ENCODE measurements at places on chromosomes 2 and 18.

- no peak overlapping the region for H3K4me3 ChIP-seq
- no peaks in the 10 kb centered on the region for H3K4me1 ChIP-seq
- H3K36me3 ChIP-seq = no peaks in the 10 kb centered on the region
- H3K27me3 ChIP-seq = peaks cover 47% of the 10 kb centered on the region
These were observed 20.3 kb downstream of the TBR1 start for GRCh38 chr2:161436411-161436810.

DNA sequence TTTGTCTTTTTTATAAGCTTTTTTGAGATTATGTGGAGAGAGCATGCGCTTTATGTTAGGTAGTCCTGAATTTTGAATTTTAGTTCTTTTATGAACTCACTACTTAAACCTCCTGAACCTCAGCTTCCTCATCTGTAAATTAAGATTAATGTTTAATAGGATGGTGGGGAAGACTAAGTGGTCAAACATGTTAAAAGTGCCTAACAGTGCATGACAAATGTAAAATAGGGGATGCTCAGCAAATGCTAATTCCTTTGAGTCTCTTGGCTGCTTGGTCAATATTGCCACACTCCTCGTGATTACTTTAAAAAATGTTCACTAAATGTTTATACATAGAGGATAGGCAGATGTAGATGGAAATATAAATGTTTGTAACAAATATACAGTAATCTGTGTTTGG is 6.8 kb downstream of the BIRC6 start:
- no peak overlapping the region for H3K4me3 ChIP-seq
- H3K36me3 ChIP-seq = peaks cover 33% of the 10 kb centered on the region
- H3K27me3 ChIP-seq = no peaks in the 10 kb centered on the region
- H3K4me1 ChIP-seq = peaks cover 42% of the 10 kb centered on the region
- no peak overlapping the region for H3K27ac ChIP-seq

GRCh38 chr2:182667315-182667695 is 48.8 kb upstream of the DNAJC10 start:
- H3K36me3 ChIP-seq = no peaks in the 10 kb centered on the region
- peaks cover 7% of the 10 kb centered on the region for H3K27me3 ChIP-seq
- DNase-seq = no peak
- no peak overlapping the region for H3K4me3 ChIP-seq

- no peak for DNase-seq
- no peaks in the 10 kb centered on the region for H3K36me3 ChIP-seq
- no peak overlapping the region for H3K4me3 ChIP-seq
- H3K27me3 ChIP-seq = peaks cover 27% of the 10 kb centered on the region
- H3K4me1 ChIP-seq = no peaks in the 10 kb centered on the region
These were observed 130.5 kb downstream of the TNS1 start for GRCh38 chr2:217872319-217872718.

DNA sequence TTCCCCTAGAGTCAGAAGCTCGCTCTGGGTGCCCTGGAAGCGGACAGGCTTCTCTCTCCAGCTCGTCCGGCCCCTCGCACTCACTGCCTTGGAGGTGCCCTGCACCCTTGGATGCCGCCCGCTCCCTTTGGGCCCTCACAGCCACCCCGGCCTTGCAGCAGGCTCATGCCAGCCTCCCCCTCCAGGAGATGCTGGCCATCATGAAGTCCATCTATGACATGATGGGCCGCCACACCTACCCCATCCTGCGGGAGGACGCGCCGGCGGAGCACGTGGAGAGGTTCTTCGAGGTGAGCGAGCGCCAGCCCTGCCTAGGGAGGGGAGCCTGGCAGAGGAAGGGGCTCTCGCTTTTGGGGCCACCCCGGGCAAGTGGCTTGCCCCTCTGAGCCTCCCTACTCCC is 20.3 kb upstream of the FAHD2A start:
- H3K27ac ChIP-seq = no peak overlapping the region
- H3K4me3 ChIP-seq = no peak overlapping the region
- peaks cover 8% of the 10 kb centered on the region for H3K27me3 ChIP-seq
- no peaks in the 10 kb centered on the region for H3K36me3 ChIP-seq
- no peaks in the 10 kb centered on the region for H3K4me1 ChIP-seq
- peak; percentile 15 for DNase-seq

GRCh38 chr2:204027091-204027490 is 90.5 kb downstream of the ICOS start:
- no peak overlapping the region for H3K4me3 ChIP-seq
- peaks cover 41% of the 10 kb centered on the region for H3K4me1 ChIP-seq
- H3K36me3 ChIP-seq = peaks cover 3% of the 10 kb centered on the region
- no peaks in the 10 kb centered on the region for H3K27me3 ChIP-seq
